NCI-H526 treated with DMSO at 0.1 percent for 48 hours (cell line): ENCODE measurements at places on chromosomes 6 and 20.

DNA sequence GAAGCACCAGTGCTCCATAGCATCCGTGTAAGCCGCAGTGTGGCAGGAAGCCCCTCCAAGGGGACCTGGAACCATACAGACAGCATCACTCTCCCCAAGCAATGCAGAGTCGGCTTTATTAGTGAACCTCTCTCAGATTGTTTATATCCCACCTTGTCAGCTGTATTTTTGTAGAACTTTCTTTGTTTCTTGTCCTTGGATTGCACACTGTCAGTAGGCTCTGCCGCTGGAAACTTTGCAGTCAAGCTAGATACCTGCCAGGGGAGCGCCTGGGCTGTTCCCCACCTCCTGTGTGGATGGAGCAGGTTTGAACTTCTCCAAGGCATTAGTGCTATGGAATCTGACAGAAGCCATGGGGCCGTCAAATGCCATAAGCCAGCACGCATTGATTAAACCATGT lies 18.6 kb upstream of the CLDN20 start:
- DNase-seq, result no peak

GRCh38 chr6:1311400-1312202 lies at the start of gene FOXQ1:
TSS of gene FOXQ1 (plus strand) at chr6:1312098. CDS start at chr6:1312705, 607 bp downstream.
- DNase-seq, result no peak

DNA sequence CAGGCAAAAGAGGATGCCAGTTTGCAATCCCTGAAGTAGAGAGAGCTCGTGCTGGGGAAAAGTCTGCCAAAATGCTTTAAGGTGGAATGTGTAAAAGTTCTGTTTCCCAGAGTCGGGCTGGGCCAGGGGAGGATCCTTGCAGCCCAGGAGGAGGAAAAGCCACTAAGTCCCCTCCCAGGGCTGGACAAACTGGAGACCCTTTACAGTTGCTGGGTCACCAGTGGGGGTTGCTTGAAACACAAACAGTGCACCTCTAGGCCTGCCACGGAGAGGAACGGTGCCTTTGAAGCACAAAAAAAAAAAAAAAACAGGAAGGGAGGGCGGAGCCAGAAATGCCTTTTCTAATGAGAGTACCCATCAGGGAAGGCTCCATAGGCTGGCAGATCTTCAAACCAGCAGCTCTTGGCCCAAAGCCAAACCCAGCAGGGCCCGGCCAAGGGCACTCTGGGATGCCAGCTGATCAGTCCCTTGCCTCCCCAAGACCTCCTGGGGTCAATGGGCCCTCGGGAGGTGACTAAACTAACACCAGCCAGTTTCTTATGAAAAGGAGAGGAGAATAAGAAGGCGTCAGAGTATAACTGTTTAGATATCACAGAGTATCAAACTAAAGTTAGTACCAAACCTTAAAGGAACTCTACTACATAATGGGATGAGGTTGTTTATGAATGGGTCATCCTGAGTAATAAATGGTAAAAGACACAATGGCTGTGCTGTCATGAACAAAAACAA lies 23.7 kb downstream of the HLA-A start:
- no peak for DNase-seq

DNA sequence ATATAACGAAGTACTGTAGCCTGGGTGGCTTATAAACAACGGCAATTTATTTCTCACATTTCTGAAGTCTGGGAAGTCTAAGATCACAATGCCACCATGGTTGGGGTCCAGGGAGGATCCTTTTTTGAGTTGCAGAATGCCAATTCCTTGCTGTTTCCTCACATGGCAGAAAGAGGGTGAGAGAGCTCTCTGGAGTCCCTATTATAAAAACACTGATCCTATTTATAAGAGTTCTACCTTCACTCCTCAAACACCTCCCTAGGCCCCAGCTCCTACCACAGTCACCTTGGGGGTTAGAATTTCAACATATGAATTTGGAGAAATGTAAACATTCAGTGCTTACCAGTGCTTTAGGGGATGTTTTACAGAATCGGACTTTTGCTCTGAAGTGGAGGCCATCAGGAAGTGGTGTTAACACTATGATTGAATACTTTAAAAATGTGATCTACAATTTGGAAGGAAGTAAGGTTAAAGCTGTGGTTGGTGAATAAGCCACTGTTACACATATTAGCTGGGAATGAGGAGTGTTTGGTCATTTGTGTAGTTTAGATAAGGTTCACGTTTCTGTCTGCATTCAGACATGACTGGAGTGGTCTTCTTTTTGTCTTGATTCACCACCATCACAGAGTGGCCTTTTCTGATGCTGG lies 79.9 kb upstream of the SPTLC3 start:
- DNase-seq, result no peak

DNA sequence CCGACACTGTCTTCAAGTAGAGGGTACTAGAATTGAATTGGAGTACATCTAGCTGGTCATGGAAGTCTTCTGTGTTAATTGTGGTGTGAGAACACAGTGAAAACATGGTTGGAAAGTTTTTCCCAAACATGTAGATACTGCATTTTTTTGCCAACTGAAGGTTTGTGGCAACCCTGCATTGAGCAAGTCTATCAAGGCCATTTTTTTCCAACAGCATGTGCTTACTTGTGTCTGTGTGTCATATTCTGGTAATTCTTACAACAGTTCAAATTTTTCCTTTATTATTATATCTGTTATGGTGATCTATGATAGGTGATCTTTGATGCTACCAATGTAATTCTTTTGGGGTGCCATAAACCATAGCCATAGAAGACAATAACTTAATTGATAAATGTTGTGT lies 147.0 kb downstream of the MYB start:
- no peak for DNase-seq
